ENCODE measurements at places on chromosomes 7 and 10.

- no peak for DNase-seq
Observed at GRCh38 chr7:155285833-155286232, 11.8 kb upstream of the INSIG1 start.

DNA sequence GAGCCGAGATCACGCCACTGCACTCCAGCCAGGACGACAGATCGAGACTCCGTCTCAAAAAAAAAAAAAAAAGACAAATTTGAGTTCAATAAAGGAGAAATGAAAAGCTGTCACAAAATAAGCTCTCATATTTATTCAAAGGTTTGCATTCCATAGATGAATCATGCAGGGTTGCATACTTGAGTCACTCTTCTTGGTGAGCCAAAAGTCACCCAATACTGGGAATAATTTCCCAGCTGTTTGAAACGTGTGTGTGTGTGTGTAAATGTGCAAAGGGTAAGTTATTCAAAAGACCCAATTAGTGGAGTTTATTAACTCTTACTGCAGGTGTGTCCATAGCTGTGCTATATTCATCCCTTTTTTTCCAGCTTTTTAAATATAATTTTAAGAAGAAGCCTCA lies 297.7 kb downstream of the CCDC3 start:
- peak; percentile 26 for DNase-seq

DNA sequence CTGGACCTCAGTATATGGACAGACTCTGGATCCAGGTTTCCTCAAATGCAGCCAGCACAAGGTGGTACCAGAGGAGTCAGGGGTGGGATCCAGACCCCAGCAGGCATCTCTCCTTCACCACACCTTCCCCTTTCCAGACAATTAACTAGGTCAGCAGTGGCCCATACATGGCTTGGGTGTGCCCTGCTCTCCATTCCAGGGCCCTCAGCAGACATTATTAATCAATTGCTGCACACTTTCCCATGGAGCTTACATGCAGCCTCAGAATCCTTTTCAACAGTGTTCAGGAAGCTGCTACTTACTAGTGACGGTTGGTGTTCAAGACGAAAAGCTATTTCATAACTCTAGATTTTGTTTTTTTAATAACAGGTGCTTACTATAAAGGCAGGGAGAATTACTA lies 6.0 kb downstream of the COL13A1 start:
- peak; percentile 41 for DNase-seq

DNA sequence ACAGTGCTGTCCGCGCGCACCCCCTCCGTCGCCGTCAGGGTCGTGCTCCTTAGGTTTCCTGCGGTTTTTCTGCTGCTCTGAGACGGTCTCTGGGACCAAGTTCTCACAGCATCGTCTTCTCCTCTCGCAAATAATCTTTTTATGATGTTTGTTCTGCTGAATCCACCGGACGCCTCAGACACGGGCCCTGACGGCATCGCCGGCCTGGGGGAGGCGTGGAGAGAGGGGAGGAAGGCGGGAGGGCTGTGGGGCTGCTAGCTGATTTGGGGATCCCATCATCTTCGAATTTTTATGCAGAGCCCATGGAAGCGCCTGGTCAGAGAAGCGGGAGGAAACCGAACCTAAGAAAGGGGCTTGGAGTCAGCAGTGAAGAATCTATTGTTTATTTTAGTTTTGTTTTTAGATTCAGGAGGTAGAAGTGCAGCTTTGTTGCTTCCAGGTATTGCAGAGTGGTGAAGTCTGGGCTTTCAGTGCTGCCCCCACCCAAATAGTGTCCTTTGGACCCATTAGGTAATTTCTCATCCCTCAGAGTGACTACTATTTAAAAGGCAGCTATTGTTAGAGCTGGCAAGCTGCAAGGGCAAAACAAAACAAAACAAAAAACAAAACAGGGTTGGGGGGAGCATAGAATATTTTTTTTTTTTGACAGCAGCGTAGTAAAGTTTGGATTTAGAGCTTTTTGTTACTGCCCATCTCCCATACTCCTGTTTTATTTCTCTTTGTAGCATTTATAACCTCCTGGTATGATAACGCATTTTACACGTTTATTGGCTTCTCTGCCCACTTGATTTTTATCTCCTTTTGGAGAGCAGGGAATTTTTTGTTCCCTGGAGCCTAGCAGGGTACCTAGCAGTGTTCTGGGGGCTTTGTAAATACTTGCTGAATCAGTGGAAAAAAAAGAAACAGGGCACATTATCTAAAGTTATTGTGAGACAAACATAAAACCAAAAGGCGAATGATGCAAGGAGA lies 92.6 kb downstream of the SPAG6 start:
- peak; percentile 2 for DNase-seq

GRCh38 chr7:66219805-66220204 lies 14.7 kb downstream of the TPST1 start:
- no peak for DNase-seq

Data from lung microvascular endothelial cell (primary cell).